Hippocampal formation (tissue), 2 donors: ENCODE measurements at places on chromosomes 16 and 17.

DNA sequence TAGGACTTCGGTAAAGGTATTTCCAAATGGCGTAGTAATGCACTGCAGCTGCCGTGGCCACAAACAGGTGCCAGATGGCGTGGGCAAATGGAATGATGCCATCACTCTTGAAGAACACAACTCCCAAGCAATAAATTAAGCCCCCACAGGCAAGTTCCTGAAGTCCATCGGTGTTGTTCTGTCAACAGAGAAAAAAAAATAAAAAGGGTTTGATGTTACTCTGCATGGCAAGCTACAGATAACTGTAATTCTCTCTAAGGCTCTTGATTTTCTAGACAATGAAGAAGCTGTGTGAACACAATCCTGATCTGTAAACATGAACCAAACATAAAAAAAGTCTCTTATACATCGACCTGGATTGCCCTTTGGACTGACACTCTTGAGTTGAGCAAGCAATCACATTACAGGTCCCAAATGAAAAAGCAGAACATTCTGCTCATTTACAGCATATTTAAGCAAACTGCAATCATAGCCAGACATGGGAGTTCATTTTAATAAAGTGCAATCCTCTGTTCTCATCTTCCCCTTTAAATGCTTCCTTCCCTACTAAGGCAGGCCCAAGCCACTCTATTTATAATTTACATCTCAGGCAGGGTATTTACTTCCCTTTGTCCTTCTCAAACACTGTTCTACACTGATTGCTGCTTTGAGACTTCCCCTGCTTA is 27.1 kb downstream of the MMD start:
- DNase-seq = no peak

- peak; percentile 95 for DNase-seq
These were observed 1.2 kb downstream of the KDM6B start for GRCh38 chr17:7834957-7835813.

- DNase-seq = peak; percentile 11
These were observed 388.3 kb downstream of the MAF start for GRCh38 chr16:79212114-79212791.

- no peak for DNase-seq
These were observed 17.4 kb downstream of the IRF8 start for GRCh38 chr16:85916141-85916890.

DNA sequence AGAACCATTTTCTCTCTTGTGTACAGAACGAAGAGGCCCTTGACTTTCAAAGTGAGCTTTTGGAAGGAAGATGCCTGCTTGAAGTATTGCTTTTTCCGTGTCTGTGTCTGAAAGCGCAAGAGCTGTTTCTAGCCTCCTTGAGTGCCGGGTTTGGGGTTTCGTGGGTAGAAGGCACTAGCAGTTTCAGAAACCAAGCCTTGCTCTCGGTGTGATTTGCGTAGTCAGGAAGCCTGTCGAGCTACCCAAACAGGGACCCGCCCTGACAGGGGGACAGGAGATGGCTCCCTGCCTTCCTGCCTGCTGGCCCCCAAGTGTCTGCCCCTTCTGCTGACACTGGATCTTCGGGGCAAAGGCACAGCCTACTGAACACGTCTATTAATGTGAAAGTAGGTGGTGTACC is 322.0 kb downstream of the MAF start:
- DNase-seq = no peak

DNA sequence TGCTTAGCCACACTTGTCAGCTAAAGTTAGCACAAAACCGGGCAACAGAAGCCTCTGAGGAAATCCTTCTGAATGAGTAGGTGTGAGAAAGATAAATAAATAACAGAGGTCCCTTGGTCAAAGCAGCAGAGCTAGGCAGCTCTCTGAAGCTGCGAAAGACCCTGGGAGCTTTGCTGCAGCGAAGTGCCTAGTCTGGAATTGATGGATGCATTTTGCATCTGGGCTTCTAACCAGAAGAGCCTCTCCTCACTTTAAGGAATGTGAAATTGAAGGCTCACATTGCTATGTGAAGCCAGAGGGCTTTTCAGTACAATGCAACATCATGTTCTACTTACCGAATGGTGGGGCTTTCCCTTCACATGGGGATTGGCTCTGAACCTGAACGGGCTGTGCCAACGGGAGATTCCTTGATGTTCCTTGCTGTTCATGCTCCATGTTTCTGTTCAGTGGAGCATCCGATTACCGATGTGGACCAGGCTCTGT is 274.6 kb downstream of the HS3ST3B1 start:
- no peak for DNase-seq

GRCh38 chr16:54466233-54466632 is 179.6 kb upstream of the IRX3 start:
- DNase-seq = no peak

GRCh38 chr16:89779909-89780305 is 36.5 kb downstream of the FANCA start:
- DNase-seq = no peak

- DNase-seq = no peak
These were observed 89.9 kb upstream of the ELAC2 start for GRCh38 chr17:13107676-13108235.

GRCh38 chr16:1580256-1580655 is 31.6 kb downstream of the IFT140 start:
- no peak for DNase-seq

DNA sequence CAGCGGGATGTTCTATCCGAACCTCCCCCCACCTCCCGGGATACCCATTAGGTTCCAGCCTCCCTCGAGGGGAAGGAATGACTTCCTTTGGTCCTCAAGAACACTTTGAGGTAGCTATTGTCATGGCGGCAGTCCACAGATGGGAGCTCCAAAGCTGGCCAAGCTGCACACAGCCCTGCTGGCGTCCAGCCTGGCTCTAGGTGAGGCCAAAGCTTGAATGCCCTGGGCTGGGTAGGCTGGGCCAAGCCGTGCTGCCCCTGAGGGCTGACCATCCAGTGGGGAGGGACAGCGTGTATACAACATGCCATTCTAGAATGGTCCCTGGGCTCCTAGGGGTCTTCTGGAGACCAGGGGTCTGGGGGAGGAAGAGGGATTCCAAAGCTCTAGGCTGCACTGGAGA is 43.5 kb downstream of the PEMT start:
- no peak for DNase-seq

GRCh38 chr17:57077000-57077399 is 8.0 kb upstream of the AKAP1 start:
- no peak for DNase-seq

DNA sequence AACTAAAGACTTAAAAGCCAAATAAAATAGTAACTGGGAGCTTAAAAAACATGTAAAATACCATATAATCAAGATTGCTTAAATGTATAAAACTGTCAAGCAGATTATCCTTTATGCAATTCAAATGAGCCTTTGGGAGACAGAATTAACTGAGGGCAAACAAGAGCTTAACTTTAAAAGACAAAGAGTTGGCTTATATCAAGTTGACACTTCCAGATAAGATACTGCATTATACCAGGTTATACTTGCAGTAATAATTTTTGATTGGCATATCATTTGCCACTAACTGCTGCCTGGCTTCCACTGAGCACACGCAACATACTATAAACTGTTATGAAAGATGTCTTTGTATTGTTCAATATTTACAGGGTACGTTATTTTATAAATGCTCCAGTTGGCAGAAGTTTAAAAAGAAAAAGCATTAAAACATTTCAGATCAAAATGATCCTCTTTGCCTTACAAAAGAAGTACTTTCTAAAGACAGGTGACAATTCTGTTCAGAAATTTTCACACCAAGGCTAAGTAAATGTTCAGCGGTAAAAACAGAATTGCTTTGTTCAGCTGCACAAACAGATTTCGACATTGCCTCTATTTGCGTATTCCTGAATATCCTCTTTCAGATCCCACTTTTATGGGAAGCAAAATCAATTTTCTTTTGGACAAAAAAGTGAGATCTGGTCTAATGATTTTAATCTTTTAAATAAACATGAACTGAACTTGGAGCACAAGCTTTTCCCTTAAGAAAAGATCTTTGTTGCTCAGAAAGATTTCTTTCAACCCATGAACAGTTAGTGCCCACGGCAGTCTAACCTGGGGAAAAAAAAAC is 50.7 kb downstream of the TOX3 start:
- DNase-seq = no peak

DNA sequence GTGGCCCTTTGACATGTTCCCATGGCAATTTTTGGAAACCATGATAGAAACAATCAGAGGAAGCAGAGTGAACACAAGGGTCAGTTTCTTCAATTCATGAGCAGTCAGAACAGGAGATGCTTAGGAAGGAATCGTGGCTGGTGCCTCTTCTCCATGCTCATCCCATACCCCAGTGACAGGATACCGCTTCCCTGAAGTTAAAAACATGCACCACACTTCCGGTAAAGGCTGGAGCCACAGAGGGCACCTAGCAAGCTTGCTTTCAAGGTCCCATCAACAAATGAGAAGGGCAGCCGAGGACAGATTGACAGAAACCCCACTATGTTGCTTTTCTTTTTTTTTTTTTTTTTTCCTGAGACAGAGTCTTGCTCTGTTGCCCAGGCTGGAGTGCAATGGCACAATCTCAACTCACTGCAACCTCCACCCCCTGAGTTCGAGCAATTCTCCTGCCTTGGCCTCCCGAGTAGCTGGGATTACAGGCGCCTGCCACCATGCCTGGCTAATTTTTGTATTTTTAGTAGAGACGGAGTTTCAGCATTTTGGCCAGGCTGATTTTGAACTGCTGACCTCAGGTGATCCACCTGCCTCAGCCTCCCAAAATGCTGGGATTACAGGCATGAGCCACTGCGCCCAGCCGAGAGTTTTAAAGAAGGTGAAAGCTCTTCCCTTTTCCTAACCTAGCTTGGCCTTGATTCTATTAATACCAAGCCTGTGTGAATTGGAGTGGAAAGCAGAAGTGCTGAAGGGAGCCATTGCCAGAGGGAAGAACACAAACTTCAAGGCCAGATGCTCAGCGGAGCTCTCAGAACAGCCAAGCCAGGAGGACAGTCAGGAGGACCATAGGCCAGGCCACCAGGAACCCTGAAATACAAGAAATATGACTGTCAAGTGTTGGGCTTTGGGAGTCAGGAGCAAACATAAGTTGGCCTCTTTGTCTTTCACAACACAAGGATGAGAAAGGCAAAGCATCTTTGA is 16.6 kb downstream of the GP2 start:
- no peak for DNase-seq

DNA sequence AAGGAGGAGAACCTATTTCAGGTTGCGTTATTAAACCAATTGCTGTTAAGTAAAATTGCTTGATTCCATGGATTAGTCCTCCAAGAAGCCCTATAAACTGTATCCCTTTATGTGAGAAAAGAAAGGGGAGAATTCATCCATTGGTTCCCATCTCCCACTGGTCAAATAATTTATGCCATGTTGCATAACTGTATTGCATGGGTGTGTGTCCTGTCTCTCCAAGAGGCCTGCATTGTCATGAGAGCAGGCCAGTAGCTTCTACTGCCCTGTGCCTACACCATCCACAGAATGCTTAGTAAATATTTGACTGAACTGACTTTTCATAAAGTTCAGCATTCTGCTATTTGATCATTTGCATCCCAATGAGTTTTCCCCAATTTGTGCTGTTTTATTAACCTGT is 11.7 kb upstream of the TOB1 start:
- DNase-seq = no peak

DNA sequence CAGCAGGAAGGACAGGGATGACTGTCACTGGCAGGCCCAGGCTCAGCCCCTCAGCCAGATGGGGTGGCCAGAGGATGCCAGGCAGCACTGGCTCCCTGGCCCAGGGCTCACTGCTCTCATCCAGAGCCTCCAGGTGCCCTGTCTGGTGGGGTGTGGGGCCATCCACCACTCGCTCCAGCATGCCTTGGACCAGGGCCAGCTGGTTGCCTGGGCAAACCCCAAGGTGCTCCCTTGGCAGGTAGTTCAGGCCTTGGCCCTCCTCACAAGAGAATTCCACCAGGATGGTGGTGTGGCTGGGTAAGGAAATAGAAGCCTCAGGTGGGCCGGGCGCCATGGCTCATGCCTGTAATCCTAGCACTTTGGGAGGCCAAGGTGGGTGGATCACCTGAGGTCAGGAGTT is 29.4 kb downstream of the LGALS9 start:
- DNase-seq = no peak

GRCh38 chr17:72656130-72656763 is 436.2 kb downstream of the SLC39A11 start:
- DNase-seq = no peak

- no peak for DNase-seq
These were observed 488.9 kb downstream of the SHISA9 start for GRCh38 chr16:13390093-13390985.

GRCh38 chr16:30771726-30772125 is 9.6 kb downstream of the RNF40 start:
- DNase-seq = no peak

GRCh38 chr17:3843935-3844516 is 2.0 kb downstream of the NCBP3 start:
- DNase-seq = no peak

- no peak for DNase-seq
These were observed 145.2 kb upstream of the CIBAR2 start for GRCh38 chr16:85257483-85257882.
